ENCODE measurements at places on chromosomes 5 and 9.

DNA sequence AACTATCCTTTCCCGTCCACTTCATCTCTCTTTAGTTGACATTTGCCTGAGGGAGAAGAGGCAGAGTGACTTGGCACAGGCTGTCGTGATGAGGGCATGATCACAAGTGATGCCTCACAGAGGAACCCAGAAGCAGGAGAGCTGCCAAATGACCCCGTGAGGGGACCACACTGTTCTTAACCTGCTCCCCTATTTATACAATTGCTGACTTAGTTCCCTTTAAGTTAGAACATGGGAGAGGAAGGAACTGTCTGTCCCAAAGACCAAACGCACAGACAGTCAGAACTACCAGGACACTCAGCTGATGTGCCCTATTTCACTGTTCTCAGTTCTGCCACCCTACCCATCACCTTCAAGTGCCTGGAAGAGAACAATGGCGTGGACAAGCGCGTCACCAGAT, 73.7 kb downstream of the SLC1A3 start:
- no peak for DNase-seq

GRCh38 chr5:38023371-38023770, 183.5 kb upstream of the GDNF start:
- DNase-seq, result no peak

DNA sequence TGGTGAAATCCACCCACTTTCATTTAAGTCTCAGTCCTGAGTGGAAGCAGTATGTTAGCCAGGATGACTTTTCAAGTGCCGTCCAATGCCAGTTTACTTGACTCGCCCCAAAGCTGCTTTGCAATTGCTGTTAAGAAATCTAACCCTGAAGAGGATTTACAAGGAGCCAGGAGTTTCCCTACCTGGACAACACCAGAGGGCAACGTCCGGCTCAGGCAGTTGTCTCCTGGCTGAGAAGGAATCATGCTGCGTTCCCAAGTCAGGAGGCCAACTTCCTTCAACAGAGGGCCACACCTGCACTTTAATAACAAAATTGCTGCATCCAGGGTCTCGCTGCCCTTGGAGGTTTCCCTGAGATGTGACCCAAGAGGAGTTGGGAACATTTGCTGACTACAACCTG, 65.8 kb downstream of the BOD1 start:
- DNase-seq, result no peak

DNA sequence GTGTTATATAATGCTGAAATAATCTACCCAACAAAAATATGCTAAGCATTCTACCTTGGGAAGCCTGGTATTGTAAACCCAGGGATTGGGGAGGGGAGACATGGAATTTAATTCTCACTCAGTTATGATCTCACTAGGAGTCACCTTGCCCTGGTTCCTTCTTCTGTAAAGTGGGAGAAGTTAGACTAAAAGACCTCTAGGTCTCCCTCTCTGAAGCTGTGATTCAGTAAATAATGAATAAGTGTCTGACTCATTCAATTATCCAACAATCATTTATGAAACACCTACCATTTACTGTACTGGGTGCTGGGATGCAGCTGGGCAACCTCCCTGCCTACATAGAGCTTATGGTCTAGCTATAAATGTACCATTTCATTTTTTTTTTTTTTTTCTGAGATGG, 20.2 kb upstream of the SPARC start:
- DNase-seq, result peak; percentile 76

DNA sequence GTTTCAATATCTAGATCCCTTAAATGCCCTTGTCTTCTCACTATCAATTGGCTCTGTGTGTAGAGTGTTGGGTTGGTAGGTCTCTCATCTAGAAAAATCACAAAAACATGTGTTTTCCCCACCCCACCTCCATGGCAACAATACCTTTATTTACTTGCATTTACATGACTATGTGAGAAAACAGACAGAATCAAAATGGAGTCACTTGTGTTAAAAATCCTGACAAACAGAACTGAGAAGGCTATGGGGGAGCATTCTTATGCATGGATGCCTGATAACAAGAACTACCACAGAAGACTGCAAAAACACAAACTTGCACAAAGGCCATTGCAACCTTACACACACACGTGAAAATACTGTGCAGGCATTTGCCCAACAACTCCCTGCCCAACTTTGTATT, 1352.9 kb upstream of the CDH9 start:
- no peak for DNase-seq

DNA sequence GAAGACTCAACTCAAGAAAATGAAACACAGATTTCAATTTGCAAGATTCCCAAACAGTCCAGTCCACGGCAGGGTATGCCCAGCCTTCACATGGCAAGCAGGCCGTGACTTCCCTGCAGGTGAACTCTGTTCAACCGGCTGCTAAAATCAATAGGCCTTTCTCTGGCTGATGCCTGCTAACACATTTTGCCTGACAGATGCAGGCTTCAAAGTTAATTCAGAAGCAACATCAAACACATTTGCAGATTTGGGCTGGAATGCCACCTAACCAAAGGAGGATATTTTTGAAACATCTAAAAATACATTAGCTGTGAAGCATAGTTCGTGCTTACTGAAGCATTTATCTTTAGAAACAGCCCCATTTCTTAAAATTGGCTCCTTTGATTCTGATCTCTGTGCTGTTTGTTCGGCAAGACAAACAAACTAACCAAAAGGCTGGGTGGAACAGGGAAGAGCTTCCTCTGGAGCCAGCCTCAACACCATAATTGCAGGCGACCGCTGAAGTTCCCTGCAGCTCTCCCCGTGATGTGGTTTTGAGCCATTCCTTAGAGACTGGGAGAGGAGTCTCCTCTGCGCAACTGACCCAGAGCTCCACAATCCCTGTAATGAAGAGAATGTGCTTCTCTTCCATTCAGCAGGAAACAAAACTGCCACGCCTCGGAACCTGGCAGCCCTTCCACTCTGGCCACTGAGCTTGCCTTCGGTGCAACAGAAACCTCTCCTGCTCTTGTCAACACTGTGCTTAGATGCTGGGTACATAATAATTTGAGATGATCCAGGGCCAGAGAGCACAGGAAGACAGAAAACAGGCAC, 126.5 kb downstream of the MYO10 start:
- DNase-seq, result peak; percentile 19

DNA sequence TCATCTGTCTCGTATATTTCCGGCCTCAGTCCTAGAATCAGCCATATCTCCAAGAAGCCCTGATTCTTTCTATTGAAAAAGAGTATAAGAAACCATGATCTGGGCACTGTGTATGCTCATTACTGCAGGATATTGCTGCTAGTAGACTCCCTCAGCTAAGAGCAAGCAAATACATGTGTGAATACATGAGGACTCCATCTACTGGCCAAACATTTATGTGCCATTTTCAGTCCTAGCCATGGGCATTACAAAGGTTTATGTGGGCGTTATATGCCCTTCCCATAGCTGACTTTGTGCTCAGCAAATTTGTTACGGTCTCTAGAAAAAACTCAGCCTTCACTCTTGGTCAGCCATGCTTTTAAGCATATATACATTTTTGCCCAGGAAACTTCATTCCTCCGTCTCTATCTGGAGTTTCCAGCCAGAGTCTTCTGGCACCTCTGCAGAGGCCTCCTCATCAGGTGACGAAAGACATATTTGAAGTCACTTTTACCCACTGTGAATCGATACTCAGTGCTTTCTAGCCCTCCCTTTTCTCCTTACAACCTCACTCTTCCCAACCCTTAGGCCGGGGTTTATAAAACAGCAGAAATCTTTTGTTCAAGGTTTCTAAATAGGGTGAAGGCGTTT, 1495.6 kb upstream of the CDH6 start:
- peak; percentile 21 for DNase-seq

DNA sequence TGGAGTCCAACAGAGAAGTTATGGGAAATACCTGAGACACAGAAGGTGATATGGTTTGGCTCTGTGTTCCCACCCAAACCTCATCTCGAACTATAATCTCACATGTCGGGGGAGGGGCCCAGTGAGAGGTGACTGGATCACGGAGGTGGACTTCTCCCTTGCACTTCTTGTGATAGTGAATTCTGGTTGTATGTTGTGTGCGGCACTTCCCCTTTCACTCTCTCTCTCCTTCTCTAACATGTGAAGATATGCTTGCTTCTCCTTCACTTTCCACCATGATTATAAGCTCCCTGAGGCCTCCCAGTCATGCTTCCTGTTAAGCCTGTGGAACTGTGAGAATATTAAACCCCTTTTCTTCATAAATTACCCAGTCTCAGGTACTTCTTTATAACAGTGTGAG, 96.1 kb downstream of the TMEM232 start:
- no peak for DNase-seq

GRCh38 chr5:99605904-99606303, 677.1 kb upstream of the CHD1 start:
- DNase-seq, result no peak

DNA sequence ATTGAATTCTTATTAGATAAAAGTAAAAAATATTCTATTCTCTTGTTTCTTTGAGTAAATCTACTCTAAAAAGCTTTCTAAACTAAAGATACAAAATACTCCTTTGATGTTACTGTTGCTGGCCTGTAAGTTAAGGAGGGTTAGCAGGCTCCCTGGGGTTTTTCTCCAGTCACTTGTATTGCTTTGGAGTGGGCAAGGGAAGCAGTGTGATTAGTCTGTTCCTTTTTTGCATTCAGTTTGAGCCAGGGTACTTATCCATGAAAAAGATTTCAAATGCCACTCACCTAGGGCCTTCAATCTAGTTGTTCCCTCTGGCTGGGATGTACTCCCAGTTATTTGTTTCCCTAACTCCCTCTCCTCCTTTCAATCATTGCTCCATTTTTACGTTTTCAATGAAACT, 256.2 kb upstream of the SMC2 start:
- DNase-seq, result no peak

- peak; percentile 41 for DNase-seq
Measured at GRCh38 chr9:86788456-86788855, 158.8 kb downstream of the GAS1 start.

GRCh38 chr5:57594436-57594835, 111.8 kb upstream of the ACTBL2 start:
- DNase-seq, result no peak

GRCh38 chr5:17398431-17398830, 99.6 kb upstream of the TAF11L2 start:
- DNase-seq, result peak; percentile 96

- no peak for DNase-seq
Measured at GRCh38 chr9:92180669-92181181, 65.5 kb upstream of the SPTLC1 start.

DNA sequence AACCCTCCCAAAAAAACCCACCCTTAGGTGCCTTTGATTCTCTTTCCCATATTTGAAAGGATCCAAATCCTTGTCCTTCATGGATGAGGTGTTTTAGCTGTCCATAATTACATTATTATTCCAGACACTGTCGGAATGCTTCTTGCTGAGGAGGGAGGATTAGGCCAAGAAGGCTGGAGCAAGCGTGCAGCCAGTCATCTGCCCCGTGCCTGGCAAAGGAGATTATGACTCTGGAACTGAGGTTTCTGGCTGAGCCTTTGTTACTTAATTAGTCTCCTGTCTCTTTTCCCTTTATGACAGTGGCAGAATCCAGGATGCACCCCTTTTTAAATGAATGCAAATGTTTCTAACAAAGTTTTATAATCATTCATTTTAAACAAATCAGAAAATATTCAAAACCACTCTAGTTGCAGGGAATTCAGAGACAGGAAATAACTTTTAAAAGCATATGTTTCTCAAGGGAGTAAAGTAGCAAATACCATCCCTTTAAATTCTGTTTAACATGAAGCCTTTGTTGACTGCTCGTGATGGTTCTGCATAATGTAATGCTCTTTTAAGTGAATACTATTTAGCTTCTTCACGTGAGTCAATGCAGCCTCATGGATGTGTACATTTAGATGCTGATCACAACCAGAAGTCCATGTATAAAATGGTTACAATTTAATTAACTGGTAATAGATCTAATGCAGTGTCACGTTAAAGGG, 69.8 kb downstream of the GALNT10 start:
- DNase-seq, result no peak

GRCh38 chr9:35856206-35856605, 14.0 kb downstream of the OR13J1 start:
- no peak for DNase-seq

DNA sequence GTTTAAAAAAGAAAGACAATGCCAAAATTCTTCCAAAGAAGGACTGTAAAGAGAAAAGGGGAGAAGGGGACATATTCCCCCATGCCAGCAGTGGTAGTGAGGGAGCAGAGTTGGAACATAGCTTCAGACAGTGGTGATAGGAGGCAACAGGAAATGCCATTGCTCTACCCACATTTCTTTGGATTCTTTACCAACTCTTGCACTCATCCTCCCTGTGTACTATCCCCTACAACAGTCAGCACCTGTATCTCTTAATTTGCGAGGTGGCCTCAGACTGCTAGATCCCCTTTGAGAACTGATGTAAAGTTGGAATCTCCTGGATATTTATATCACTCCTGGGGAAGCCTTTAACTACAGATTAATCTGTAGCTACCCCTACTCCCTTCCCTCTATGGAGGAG, 320.6 kb upstream of the PTGER4 start:
- DNase-seq, result peak; percentile 44

- no peak for DNase-seq
Measured at GRCh38 chr9:118003240-118003639, 299.0 kb downstream of the TLR4 start.

GRCh38 chr9:89497257-89497963, 503 bp downstream of the SEMA4D start:
- DNase-seq, result no peak

DNA sequence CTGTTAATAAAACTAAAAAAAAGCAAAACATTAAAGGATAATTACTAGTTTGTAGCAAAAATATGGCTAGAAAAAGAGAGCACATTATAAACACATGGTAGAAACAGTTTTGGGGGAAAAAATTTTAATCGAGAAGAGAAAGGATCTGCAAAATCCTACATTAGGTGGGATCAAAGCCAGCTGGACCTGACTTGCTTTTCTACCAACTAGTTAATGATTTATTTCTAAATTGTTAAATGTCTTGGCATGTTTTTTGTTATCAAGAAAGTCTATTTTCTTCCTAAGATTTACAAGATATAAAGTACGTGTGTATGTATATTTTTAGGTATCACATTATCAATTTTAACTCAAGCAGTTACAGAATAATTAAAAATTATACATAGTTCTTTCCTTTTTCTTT, 47.1 kb upstream of the CDK5RAP2 start:
- DNase-seq, result no peak
